ENCODE measurements at places on chromosomes 4 and X. TPM values are rescaled to one million over a fixed set of nuclear protein-coding genes. Genes with fewer than 3 reads are reported as not detected.

Gene BEND2
- 0.10 TPM for polyA plus RNA-seq

Gene GLRA2
- polyA plus RNA-seq, result 0.52 TPM

Gene KLHL13
- 93.9 TPM for polyA plus RNA-seq

Gene SRPK3
- 0.73 TPM for polyA plus RNA-seq

Gene PWWP3B
- polyA plus RNA-seq, result 3.3 TPM

DNA sequence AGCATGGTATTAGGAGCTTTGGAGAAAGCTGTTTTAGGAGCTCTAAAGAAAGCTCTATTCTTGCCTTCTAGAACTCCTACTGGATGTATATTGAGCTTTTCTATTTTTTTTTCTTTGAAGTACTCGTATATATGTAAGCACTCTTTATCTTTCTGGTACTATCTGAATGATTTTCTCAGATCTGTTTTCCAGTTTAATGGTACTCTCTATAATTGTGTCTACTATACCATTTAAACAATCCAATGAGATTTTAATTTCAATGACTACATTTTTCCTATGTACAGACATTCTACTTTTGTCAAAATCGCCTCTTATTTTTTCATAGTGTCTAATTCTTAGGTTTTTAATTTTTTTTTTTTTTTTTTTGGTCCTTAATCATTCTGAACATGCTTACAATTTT is 328.1 kb downstream of the DCTD start:
- no peak for DNase-seq

- DNase-seq, result no peak
Measured at GRCh38 chr4:152206646-152207377, 329.1 kb downstream of the FBXW7 start.

- DNase-seq, result no peak
Measured at GRCh38 chr4:107018344-107018735, 17.8 kb downstream of the DKK2 start.

DNA sequence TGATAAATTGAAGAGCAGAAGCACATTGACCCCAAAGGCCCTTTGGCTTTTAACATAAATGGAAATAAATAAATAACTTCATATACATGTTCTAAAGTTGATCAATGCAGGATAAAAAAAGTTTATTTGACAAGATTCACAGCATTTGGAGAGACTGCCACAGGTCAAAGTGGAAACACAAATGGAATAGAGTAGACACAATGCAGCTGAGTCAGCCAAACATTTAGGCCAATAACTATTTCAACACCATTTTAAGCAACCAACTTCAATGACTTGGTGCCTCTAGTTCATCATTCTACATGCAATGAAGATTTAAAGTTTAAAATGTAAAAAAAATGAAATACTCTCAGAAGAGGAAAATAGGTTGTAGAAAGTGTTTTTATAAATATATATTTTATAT is 365.2 kb downstream of the FAT4 start:
- no peak for DNase-seq

GRCh38 chr4:139455126-139455538 is 1.2 kb downstream of the RAB33B start:
- no peak for DNase-seq

DNA sequence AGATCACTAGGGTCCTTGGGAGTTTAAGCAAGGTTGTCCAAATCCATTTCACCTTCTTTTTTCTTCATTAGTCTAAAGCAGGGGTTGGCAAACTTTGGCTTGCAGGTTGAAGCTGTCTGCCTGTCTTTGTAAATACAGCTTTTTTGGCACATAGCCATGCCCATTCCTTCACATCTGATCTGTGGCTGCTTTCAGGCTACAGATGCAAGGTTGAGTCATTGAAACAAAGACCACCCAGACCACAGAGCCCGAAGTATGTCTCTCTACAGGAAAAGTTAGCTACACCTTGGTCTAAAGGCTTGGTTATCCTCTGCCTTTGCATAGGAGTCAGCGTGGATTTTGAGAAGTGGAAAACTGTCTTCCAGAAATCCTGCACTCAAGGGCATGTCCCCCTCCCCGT is 238.1 kb upstream of the STS start:
- no peak for DNase-seq

GRCh38 chr4:184392316-184392715 is 82.0 kb downstream of the IRF2 start:
- DNase-seq, result no peak

GRCh38 chr4:62709618-62710252 is 1509.6 kb downstream of the ADGRL3 start:
- DNase-seq, result peak; percentile 37

GRCh38 chr4:113026556-113026955 is 22.9 kb upstream of the ANK2 start:
- DNase-seq, result no peak

DNA sequence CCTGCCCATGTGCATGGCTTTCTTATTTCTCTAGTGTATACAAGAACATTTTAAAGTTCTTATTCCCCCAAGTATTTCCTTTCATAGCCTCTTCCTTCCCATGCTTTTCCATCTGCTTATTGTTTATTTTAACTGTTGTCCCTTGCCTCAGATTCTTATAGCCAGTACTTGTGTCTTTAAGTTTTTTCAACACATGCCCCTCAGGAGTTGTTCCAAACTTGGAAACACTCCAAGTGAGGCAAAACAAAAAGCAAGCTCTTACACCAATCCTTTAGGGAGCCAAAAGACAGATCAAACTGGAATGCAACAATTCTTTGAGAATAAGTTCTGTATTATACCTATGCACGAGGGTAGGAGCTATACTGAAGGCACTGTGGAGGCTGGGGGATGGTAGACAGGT is 222.0 kb upstream of the STK26 start:
- no peak for DNase-seq

DNA sequence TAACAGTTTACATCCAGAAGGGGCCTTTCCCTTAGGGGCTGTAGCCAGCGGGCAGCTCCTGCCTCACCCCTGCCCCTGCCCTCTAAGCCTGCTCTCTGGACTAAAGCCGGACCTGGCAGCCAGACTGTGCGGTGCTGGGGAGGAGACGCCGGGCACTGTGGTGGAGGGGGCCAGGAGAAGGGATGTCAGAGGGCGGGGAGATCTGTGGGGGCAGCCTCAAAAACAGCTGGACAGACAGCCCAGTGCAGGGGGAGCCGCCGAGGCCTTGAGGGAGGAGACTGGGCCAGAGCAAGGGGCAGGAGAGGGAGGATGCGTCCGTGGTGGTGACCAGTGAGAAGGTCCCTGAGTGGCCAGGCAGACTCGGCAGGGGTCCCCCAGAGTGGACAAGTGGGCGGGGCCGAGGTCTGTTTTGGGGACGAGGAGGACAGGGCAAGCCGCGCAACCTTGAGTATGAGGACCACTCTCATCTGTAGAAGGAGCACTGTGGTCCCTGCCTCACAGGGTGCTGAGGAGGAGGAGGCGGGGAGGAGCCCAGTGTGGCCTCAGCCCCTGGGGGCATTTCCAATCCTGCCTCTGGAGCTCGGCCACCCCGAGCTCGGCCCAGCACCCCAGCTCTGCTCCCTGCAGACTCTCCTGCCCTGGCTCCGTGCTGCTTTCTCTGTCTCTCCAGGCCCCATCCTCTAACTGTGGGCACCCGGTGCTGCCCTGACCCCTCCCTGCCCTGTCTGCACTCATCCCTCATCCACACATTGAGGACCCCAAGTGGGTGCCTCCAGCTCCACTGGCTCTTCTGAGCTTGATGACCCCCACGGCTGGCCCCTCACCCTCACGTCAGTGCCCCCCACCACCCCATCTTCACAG is 59.2 kb upstream of the NKX1-1 start:
- no peak for DNase-seq

- no peak for DNase-seq
Measured at GRCh38 chrX:13290891-13291614, 28.8 kb downstream of the ATXN3L start.

GRCh38 chr4:75698162-75698962 is 25.2 kb upstream of the G3BP2 start:
- DNase-seq, result no peak

GRCh38 chr4:139550724-139551429 is 5.1 kb downstream of the SETD7 start:
- DNase-seq, result no peak

- peak; percentile 13 for DNase-seq
Measured at GRCh38 chr4:90852237-90852636, 725.0 kb downstream of the CCSER1 start.

DNA sequence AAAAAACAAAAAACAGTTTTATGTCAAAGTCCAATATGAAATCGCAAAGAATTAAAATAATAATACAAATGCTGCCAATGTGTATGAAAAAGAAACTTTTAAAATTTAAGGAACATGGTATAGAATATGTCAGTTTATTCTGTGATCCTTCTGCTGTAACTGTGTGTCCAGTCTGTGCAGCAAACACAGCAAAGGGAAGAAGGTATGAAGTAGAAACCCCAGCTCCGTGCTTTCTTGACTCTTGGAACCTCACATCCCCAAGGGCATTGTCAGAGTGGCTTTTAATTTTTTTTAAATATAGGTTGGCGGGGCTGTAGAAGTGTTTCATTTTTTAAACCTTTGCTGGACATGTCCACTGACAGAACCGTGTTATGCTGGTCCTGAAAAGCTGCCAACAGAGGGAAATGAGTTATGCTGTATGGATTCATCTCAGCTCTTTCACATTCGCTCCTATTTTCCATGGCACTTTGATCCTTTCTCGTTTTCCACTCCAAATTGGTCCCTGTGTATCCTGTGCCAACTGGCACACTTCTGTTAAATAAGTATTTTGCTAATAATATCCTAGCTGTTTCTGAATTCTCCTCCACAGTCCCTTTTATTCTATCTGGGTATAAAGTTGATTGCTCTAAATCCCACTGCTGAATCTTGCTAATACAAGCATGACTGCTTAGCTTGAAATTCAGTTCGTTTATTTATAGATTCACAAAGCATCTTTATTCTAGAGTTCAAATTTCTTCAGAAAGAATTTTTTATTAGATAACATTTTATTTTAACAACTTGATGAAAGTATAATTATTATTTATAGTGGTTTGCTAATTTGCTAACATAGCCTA is 127.0 kb upstream of the DDIT4L start:
- DNase-seq, result no peak
